ENCODE measurements at places on chromosomes 5 and 9.

DNA sequence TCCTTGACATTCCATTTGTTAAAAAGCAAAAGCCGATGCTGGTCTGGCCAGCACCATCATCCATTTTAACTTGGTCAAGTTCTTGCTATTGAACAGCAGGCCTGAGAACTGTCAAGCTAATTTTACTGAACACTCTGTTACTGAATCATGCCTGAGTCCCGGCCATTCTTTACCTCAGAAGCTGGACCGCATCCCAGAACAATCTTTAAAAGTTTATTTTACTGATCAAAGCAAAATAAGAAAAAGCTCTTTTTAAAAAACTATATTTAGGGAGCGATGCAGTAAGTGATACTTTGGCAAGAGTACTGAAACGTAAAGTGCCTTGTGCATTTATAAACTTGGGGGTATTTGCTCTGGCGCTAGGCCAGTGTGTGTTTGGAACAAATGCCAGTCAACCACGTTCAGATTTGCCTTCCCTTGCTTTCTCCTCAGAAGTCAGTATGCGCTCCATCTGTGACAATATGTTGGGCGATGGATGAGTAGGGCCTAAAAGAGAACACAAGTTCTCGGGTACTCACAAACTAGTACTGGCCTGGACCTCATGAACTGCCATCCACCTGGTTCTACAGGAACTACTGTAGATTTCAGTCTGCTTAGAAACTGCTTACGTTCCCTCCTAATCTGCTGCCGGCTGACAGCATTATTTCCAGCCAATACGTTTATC is 161.9 kb downstream of the MAPKAP1 start:
- DNase-seq, result no peak

DNA sequence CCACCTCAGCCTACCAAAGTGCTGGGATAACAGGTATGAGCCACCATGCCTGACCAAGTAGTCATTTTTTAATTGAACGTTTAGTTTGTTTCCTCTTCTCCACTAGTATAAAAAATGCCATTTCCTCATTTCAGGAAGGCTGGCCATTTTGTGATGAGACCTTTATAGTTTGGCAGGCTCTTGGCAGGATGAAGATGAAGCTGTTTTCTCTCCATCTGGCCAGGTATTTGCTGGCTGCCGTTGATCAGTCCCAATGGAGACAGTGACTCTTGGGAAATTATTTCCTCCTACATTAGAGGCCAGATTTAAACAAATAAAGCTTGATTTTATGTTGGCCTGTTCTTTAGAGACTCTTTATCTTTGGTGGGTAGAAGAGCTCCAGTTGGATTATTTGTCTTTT is 199.0 kb downstream of the ARHGAP26 start:
- no peak for DNase-seq

DNA sequence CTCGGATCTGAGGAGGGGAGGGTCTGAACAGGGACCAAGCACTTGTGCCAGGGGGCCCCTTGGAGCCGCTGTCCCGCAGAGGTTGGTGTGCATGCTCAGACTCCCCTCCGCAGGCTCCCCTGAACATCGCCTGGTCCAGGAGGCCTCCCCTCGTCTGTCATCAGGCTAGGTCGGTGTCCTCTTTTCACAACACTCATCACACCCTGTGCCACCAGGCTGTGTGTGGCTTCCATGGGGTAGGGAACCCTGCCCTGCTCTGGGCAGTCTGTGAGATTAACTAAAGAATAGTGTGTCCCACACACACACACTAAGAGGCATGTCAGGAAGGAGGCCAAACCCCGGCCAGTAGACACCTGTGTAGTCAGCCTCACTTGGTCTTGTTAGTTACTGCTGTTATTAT is 119.3 kb downstream of the C5orf15 start:
- DNase-seq, result no peak

GRCh38 chr5:137037848-137038247 is 461.3 kb downstream of the SPOCK1 start:
- no peak for DNase-seq
